Right ventricle myocardium superior (tissue), 1 donor: ENCODE measurements at places on chromosomes 7 and 10. TPM values are rescaled to one million over a fixed set of nuclear protein-coding genes. Genes with fewer than 3 reads are reported as not detected.

Gene PDK4
- total RNA-seq = 374 TPM

Gene MARVELD1
- total RNA-seq = 6.4 TPM

Gene CCDC7
- total RNA-seq = 19.0 TPM

Gene CCDC3
- total RNA-seq = 3.7 TPM

Gene NPC1L1
- 0.13 TPM for total RNA-seq

Gene PNLIPRP3
- total RNA-seq = not detected

Gene DYDC2
- total RNA-seq = not detected

Gene H2BK1
- not detected for total RNA-seq

Gene APBB1IP
- 3.3 TPM for total RNA-seq

Gene C10orf143
- 2.2 TPM for total RNA-seq

Gene FIS1
- total RNA-seq = 336 TPM

Gene ALDH18A1
- total RNA-seq = 9.7 TPM

Gene GALNT17
- total RNA-seq = 72.1 TPM

Gene ADGRA1
- not detected for total RNA-seq

Gene LLCFC1
- total RNA-seq = not detected

Gene HOXA13
- total RNA-seq = not detected

Gene BAMBI
- total RNA-seq = 13.2 TPM

Gene HMX3
- total RNA-seq = not detected
